Smooth muscle cell of the brain vasculature (primary cell): ENCODE measurements at places on chromosomes 1 and 21.

- no peak for DNase-seq
These were observed 37.7 kb upstream of the PADI1 start for GRCh38 chr1:17167041-17167785.

- DNase-seq = no peak
These were observed 18.6 kb upstream of the MOB3C start for GRCh38 chr1:46635205-46635604.

GRCh38 chr1:119225265-119225664, 84.8 kb upstream of the WARS2 start:
- no peak for DNase-seq

DNA sequence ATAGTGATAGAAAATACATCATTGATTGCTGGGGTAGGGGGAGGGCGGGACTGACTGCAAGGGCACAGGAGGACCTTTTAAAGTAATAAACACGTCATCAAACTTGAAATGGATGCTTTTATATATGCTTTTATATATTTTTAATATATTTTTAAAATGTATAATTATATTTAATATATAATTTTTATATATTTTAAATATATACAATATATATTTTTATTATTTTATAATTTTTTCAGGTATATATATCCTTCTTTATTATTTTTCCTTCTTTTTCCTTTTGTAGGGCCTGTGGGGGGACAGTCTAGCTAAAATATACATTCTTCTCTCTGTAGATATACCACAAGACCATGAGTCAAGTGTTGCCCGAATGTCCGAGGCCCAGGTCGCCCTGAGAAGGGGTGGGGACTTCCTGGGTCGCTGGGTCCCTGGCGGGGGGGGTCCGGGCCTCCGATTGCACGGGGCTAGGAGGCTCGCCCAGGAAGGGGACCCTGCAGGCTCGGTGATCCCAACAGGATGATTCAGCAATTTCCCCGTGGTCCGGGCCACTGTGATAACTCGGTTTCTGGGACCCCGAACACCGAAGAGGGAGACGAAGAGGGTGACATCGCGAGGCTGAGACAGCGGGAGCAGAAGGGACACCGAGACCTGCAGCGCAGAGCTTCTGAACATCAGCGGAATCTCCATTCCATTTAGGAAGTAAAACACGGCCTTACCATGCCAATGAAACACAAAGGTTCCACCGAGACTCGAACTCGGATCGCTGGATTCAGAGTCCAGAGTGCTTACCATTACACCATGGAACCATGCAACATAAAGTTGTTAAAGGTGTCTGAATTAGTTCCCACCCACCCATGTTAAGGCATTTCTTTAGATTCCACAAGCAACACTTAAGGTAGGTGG, 112.5 kb upstream of the NBPF11 start:
- no peak for DNase-seq

GRCh38 chr1:42179275-42179674, 14.7 kb upstream of the GUCA2A start:
- DNase-seq = no peak
